ENCODE measurements at places on chromosomes 11 and 22.
A peak's percentile ranks its signal among the peaks of the same experiment; 100 is the strongest.

DNA sequence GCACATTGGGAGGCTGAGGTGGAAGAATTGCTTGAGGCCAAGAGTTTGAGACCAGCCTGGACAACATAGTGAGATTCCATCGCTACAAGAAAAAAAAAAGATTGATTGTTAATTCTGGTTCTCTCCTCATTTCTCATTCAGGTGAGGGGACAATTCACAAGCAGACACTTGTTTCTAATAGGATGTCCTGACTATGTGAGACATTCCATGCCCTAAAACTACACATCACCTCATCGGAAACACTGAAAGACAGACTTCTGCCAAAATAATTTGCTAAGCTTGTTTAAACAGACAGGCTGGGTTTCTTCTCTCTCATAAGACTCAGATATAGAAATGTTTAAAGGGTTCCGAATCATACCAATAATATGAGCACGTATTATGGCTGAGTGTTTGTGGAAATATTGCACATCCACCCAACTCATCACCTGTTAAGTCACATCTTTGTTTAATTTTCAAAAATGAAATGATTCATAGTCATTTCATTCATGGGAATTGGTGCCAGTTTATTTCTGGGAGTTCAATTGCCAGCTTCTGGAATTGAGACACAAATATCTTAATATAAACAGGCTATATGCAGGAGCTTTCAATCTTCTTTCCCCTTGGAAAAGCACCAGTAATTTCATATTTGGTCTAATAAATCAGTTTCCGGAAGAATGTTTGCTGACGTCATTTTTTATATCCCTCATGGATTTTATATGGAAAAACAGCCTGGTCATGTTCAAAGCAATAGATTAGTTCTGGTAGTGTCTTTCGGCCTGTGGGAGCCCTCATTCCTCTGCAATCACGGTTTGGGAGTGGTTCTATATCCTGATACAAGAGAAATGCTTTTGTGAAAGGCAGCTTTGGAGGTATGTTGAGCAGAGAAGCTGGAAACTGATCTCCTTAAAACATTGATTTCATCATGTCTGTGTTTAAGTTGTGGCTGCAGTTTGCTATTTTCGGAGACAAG lies 87.0 kb downstream of the BDNF start:
- DNase-seq = no peak

GRCh38 chr11:102572554-102573220 lies 42.1 kb upstream of the MMP7 start:
- DNase-seq = no peak

GRCh38 chr11:114099392-114100178 lies 40.1 kb downstream of the ZBTB16 start:
- DNase-seq = no peak

- DNase-seq = no peak
Observed at GRCh38 chr11:104795501-104796213, 102.6 kb downstream of the CASP12 start.

- no peak for DNase-seq
Observed at GRCh38 chr22:30541961-30542810, 4.4 kb downstream of the SEC14L6 start.

DNA sequence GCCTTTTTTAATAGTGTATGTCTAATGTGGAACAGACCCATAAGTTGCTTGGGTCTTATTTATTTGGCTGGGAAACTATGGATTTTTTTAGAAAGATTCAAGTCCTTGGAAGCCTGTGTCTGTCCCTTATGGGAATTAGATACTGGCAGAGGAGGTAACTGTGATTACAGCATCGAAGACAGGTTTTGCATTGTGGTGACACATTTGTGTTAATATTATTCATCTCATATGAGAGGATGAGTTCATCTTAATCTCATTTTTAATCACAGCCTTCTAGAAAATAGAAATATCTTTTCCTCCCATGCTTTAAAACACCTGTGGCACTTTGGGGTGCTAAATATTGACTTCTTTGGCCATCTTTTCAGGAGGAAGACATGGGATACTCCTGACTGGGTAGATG lies 9.2 kb downstream of the TAB1 start:
- DNase-seq = no peak

DNA sequence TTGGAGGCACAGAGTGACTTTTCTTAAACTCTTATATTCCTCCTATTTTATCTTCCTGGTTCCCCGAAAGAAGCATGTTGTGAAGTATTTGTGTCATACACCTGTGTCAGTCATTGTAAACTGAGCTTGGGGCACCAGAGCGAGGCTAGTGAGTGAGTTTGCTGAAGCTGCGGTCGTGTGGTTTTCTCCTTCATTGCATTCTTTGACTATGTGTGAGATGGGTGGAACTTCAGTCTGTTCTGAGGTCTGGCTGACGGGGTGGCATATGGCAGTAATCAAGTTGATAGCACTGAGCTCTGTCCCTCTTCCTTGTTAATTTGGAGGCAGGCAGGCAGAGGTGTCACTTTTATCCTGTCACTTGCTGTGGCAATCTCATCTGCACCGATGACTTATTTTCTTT lies 4.2 kb downstream of the VPS26B start:
- DNase-seq = peak; percentile 13
